ENCODE measurements at places on chromosomes 6 and 20.

DNA sequence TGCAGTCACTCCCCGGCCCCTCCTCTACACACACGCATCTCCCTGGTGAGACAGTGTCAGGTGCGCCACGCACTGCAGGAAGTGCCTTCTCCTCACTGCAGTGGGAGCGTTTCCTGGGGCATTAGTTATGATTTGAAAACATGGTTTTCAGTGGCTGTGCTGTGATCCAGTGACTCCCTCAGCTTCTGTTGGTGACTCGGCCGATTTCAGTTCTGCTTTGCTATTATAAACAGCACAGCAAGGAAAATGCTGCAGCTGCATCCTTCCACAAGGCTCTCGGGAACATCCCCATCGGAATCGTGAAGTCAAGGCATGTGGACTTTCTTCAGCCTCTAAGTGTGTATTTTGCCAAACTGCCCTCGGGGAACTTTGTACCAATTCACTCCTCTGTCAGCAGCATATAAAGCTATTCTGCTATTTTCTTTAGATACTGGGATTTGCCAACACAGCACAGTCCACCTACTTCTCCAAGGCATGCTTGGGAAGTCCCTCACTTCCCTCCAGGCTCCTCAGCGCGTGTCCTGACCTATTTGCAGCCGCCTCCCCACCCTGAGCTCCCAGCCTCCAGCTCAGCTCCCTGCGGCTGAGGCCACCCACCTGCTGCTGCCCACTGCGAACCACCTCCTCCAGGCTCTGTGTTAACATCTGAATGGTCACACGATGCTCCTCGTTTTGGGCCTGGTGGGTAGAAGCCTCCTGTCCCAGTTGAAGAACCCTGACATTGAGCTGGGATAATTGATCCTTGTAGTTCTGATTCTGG, 54.5 kb downstream of the GINS1 start:
- no peak for DNase-seq

DNA sequence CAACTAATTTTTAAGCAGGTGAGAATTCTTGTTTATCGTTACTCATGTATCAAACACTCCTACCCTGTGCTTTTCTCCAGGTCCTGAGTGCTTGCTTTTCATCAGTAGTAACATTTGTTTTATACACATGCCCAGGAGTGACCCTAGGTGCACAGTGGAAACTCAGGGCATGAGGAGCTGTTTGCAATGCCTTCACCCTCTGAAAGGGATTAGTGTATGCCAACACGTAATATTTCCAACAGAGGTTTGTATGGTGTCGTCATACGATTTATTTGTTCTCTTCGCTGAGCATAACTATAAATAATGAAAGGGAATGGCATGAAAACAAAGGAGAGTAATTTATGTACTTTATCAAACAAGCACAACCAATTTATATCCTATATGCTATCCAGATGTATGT, 537.4 kb upstream of the MMS22L start:
- DNase-seq = no peak

DNA sequence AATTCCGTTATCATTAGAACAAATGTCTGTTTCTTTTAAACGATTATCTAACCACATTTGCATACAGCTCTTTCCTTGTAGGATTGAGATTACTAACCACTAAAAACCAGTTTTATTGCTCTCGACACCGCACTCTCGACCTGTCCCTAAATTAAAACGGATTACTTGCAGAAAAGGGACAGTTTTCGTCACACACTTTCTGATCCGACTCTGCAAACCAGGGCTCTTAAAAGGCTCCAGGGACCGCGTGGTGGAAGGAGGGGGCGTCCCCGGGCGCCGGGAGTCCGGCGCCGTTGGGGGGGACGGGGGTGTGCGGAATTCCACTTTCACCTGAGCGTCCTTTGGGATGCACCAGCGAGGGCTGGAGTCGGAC, 731 bp downstream of the MAK start:
- peak; percentile 22 for DNase-seq

GRCh38 chr6:154127657-154128056, 88.6 kb downstream of the OPRM1 start:
- DNase-seq = no peak

- no peak for DNase-seq
These were observed 976 bp downstream of the PIGT start for GRCh38 chr20:45416917-45417316.

All from T1000 (cell line).